ENCODE measurements at places on chromosomes 1 and 21. TPM values are rescaled to one million over a fixed set of nuclear protein-coding genes. Genes with fewer than 3 reads are reported as not detected.

The COL24A1 gene
- 0.25 TPM for total RNA-seq

DNA sequence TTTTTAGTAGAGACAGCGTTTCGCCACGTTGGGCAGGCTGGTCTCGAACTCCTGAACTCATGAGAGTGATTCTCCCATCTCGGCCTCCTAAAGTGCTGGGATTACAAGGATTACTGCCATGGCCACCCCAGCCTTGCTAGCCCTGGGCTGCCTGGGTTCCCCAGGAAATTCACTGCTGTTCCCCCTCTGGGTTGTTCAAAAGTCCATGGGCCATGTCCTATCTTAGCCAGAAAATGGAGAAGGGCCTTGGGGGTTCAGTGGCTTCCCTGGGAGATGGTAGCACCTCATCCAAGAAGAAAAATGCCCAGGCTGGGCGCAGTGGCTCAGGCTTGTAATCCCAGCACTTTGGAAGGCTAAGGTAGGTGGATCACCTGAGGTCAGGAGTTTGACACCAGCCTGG lies 20.9 kb downstream of the SLC26A9 start:
- DNase-seq, result no peak

GRCh38 chr1:180168786-180169639 lies 14.3 kb downstream of the QSOX1 start:
- peak; percentile 58 for DNase-seq

- DNase-seq, result no peak
These were observed 20.6 kb downstream of the PYHIN1 start for GRCh38 chr1:158951956-158952355.

DNA sequence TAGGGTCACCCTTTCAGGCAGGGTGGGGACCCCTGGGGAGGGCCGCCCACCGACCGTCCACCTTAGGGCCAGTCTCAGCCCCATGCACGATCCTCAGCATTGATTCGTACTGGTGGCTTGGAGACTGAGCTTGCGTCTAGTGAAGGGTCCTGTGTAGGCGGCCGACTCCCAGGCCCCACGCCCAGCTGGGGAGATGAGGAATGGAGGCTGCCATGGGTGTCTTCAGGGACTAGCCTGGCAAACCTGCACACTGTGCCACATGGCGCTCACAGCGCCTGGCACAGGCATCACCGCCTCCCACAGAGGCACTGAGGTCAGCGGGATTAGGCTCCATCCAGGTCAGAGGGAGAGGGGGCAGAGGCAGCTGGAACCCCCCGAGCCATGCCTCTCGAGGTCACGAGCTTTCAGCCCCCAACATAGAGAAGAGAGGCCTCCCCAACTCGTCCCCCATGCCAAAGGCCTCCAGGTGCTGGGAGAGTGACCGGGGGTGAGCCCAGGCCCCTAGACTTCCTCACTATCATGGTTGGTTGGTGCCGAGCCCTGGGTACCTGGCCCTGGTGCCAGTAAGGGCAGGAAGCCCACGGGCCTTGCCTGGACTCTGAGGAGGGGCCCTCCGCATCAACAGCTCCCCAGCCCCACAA lies 51.0 kb downstream of the SIK1 start:
- no peak for DNase-seq

The CLCA4 gene
- not detected for total RNA-seq

DNA sequence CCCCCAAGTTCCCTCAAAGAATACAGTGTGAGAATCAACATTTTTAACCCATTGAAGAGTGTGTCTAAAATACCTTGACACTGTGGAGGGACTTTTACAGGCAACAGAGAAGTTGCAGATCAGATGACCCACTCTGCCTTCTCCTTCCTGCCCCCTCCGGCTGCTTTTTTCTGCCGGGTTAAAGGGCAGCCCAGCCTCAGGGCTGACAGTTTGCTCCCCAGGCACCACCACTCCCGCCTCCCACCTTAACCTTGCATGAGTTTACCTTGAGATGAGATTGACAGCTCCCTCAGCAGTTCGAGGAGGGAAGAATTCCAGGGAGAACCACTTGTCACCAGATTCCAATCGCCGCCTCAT lies 3.2 kb downstream of the MTHFR start:
- peak; percentile 46 for DNase-seq

- no peak for DNase-seq
These were observed 8.3 kb upstream of the DIPK1A start for GRCh38 chr1:92969517-92969916.

DNA sequence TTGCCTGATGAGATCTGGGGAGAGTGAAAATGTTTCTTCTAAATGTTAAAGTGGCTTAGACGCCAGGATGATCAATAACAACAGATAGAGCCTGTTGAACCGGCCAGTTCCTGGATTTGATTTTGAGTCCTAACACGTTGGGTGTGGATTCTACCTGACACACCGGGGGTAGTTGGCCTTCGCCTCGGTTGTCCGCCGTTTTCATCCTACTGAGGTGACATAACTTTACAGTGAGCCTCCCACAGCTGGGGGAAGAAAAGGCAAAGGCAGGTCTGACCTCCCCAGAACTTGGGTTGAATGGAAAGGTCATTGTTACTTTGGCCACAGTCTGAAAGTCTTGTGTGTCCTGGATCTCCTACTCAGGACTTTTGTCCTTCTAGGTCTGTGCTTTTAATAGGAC lies 1.1 kb downstream of the PGD start:
- DNase-seq, result no peak

The AMY1C gene
- total RNA-seq, result not detected

DNA sequence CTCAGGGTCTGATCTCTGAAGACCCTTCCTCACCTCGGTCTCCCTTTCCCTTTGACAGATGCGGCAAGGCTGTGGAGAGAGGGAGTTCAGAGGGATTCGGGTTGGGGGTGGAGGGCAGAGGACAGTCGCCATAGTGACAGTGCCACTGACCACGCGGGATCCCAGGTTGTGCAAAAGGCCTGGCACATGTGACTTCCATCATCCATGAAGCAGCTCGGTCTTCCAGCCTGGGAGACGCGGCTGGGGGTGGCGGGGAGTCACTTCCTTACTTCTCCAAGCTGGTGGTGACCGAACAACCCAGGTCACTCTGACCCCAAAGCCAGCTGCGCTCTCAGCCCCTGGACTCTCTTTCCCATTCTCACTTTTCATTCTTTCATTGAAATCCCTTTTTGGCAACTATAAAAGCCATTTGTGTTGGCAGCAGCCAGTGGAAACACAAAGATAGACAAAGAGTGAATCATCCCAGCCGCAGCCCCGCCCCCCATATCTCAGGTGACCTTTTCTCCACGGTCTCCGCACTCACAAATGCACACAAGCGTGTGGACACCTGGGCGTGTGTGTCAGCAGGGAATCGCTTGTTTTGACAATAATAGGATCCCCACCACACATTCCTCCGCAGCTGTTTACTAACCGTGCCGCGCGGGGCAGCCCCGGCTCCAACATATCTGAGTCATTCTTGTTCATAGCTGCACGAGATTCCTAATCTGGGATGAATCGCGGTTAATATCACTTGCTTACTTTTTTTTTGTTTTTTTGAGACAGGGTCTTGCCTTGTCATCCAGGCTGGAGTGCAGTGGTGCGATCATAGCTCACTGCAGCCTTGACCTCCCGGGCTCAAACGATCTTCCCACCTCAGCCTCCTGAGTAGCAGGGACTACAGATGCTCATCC lies 68.3 kb downstream of the DHRS3 start:
- peak; percentile 95 for DNase-seq

GRCh38 chr1:159700312-159700711 lies 14.1 kb downstream of the CRP start:
- no peak for DNase-seq

DNA sequence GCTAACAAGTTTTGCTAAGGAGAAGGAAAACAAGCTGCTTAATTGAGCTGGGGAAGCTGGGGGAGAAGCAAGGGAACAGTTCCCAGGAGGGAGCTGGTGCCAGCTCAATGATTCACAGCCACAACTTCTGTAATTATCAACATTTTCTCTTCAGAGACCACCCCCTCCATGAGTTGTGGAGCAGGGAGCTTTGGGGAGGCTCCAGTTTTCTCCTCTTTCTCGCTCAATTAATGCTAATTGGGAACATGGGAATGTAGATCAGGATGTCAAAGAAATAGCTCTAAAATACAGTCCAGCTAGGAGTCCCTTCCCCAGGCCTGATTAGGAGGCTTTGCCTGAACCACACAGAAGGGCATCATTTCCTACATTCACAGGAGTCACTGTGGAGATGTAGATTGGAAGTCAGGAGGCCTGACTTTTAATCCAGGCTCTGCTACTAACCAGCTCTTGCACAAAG lies 12.1 kb upstream of the MNDA start:
- DNase-seq, result no peak

DNA sequence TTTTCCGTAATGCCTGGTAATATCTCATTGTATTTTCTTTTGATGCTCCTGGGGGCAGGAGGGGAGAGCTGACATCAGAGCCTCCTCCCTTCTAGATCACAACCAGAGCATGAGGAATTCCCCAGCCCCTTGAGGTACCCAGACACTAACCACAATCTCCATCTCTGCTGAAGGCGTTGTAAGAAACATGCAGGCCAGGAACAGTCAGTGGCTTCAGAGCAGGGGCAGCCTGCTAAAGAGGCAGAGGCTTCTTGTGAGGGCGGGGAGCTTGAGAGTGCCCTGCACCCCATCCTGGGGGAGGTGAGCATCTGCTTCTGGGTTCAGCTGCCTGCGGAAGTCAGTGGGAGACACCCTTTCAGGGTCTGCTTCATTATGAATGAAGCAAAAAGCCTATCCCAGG lies 19.0 kb downstream of the MAPKAPK2 start:
- no peak for DNase-seq

DNA sequence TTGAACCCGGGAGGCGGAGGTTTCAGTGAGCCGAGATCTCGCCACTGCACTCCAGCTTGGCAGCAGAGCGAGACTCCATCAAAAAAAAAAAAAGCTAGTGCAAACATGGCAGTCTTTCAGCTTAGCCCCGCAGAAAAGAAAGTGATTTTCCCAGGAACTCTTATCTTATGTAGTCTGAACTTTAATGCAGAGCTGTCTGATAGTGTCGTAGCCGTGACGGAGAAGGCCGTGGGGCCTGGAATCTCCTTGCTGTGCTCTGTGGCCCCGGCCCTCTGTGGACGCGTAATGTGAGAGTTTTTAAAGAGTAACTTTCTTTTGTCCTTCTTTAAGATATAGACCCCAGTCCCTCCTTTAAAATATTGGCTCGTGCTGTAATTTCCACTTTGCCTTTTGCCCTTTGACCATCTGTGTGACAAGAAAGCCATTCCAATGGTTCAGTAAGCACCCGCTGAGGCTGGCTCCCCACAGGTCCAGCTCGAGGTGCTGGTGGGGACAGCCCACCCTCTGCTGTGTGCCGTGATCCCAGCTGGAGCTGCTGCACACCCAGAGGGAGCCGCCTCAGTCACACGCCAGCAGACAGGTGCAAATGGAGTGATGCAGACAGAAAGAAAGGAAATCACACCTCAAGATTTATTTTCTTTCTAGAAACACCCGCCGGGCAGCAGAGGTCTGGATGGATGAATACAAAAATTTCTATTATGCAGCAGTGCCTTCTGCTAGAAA lies 164.0 kb downstream of the PGBD5 start:
- DNase-seq, result no peak

DNA sequence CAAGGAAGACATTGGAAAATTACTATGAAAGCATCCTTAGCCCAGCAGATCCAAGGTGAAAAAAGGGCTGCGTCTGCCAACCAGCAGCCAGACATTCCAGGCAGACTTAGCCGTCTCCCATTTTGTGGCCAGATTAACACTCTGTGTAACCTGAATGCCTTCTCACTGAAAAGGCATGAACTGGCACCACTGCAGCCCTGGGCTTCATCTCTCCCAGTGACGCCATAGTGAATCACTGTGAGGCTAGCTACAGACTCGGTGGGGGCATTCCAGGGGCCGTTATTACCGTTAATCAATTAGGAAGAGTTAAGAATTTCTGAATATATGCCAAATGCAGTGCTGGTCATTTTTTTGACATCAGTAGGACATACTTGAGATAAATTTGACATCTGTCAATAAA lies 627.4 kb downstream of the LMO4 start:
- peak; percentile 99 for DNase-seq

GRCh38 chr1:94237291-94238226 lies at the start of gene ARHGAP29:
Gene ARHGAP29, minus strand, starts transcription at chr1:94237584. Its CDS starts 5,973 bp downstream, at chr1:94231611.
- DNase-seq, result peak; percentile 80

The NT5C1A gene
- total RNA-seq, result not detected

The S100A9 gene
- total RNA-seq, result not detected

DNA sequence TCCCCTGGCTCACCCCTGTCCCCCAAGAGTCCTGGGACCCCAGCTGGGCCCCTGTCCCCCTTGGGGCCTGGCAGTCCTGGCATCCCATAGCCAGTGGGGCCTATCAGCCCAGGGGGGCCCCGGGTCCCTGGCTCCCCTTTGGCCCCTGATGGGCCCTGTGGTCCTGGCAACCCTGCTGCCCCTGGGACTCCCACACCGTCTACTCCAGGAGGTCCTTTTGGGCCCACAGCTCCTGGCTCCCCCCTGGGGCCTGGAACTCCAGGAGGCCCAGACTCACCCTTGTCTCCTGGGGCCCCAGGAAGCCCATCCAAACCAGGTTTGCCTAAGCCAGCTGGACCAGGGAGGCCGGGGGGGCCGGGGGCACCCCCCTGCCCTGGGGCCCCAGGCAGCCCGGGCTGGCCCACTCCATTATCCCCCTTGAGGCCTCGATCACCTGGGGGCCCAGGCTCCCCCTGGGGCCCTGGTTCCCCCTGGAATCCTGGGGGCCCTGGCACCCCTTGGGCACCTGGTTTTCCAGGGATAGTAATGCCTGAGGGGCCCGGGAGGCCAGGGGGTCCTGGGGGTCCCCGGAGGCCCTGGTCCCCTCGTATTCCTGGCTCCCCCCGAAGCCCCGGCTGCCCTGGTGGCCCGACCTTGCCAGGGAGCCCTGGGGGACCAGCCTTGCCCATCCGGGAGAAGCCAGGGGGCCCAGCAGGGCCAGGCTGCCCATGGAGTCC lies 10.1 kb downstream of the ADPRS start:
- no peak for DNase-seq

The AQP10 gene
- not detected for total RNA-seq

The TMEM167B gene
- total RNA-seq, result 39.6 TPM

GRCh38 chr1:23667411-23667810 lies 24.2 kb upstream of the RPL11 start:
- no peak for DNase-seq

DNA sequence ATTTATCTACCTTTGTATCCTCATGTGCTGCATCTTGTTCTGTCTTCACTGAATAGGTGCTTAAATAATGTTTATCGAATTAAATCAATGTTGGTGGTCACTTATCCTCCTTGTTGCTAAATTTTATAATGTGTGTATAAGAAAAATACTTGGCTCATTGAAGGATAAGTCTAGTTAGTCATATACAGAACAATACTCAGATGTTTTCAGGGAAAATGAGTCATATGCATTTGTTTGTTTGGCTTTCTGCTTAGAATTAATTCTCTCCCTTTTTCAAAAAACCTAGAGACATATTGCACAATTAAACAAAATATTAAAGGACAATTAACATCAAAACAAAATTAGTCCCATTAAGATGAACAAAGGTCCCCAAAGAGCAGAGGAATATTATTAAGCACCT lies 89.0 kb downstream of the UBE2U start:
- peak; percentile 61 for DNase-seq

The PAQR6 gene
- 0.63 TPM for total RNA-seq

The BMP8B gene
- not detected for total RNA-seq

The CDCA8 gene
- 4.4 TPM for total RNA-seq

The PCNT gene
- total RNA-seq, result 26.7 TPM

GRCh38 chr1:30371179-30371788 lies 352.1 kb downstream of the MATN1 start:
- no peak for DNase-seq
